Jurkat, Clone E6-1 (cell line): ENCODE measurements at places on chromosomes 6 and 20.

DNA sequence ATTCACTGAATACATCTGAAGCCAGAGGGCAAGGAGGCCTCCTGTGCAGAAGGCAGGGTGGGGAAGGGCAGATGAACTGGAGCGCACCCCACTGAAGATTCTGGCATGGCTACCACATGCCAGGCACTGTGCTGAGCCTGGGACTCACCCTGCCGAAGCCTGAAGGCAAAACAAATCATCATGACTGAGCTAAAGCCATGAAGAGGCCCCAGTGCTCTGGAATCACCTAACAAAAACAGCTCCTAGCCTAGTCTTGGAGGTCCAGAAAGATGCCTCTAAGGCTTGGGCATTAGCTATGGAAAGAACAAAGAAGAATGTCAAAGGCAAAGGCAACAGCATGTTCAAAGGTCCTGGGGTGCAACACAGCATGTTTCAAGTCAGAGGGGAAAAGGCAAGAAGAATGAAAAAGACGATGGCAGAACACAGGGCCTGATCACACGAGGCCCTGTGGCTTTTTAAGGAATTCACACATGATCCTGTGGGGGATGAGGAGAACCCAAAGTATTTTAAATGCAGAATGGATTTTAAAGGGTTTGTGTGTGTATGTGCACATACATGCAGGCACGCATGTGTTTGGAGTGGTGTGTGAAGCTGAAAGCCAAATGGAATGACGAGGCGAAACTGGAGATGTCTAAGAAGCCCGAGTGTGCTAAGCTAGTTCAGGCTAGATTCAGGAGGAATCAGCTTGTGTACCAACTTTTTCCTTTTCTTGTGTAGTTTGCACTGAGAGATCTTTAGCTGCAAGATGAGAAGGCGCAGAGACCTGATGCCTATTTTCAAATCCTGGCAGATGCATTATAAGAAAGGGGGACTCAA lies 261.4 kb downstream of the ZNF217 start:
- DNase-seq, result no peak

DNA sequence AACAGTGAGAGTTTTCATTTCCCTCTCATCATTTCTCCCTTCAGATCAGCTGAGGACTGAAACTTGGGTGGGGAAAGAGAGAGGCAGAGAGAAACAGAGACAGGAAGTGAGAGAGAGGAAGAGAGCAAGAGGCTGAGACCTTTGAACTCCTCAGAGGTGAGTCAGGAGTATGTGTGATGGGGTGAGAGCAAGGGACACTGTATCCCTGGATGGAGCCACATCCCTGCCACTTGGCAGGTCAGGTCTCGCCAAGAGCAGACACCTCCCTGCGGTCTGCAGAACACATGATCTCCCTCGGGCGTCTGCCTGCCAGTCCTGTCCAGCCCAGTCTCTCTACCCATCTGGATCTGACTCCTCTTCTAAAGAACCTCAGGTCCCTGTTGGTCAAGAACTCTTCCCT lies 62.7 kb upstream of the SYNDIG1 start:
- no peak for DNase-seq

- DNase-seq, result no peak
Observed at GRCh38 chr20:10157549-10157948, 61.1 kb upstream of the SNAP25 start.

DNA sequence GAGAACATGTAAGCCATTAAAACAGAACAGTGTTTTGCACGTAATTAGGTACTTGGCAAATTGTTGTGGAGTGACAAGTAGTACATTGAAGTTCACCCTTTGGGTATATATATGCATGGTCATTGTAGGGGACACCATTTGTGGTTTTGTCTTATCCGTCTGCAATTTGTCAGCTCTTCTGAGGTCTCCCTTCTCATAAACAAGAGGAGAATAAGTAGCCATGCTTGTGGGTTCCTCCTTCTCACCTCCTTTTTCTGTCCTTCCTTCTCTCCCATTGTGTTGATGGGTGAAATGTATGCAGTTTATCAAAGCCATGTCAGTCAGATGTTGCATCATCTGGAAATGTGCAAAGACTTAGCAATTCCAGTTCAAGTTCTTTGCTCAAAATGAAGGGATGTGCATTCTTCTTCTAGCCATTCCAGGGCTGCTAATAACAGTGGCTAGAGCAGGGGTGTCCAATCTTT lies 70.9 kb downstream of the QKI start:
- no peak for DNase-seq

DNA sequence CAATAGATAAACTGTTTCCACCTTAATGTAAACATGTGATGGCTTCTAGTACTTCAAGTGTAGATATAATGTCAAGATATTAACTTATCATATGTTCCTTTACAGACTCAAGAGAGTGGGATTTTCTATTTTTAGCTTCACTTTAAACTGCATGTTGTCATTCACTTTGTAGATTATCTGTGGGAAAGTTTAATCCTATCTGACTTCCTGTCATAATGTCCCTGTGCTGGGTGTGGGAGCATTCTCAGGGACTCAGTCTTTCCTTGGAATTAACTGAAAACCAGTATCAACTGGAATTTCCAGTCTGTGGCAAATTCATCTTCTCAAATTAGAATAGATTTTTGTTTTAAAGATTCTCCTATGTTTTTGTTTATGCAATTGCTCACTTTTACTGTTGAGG lies 226.1 kb upstream of the FERMT1 start:
- no peak for DNase-seq
